ENCODE measurements at places on chromosomes 7 and 10.

GRCh38 chr7:48759431-48760080 is 164.8 kb upstream of the CDC14C start:
- DNase-seq: no peak

- no peak for DNase-seq
These were observed 41.6 kb upstream of the FOXI2 start for GRCh38 chr10:127695431-127695830.

DNA sequence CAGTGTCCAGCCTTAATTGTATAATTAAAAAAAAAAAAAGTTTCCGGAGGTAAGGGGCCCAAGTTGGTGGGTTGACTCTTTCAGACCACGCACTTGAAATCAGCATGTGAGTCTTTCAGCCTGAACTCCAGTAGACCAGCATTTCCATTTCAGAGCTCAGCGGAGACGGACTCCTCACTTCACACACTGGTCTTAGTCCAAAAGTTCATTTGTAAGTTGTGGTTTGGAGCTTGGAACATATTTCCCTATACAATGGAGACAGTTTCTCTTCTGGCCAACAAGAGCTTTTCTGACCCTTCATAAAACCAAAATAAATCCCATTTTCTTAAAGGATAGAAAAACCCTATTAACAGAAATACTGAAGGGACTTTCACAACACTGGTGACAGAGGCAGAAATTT is 41.0 kb downstream of the ATXN7L1 start:
- no peak for DNase-seq

DNA sequence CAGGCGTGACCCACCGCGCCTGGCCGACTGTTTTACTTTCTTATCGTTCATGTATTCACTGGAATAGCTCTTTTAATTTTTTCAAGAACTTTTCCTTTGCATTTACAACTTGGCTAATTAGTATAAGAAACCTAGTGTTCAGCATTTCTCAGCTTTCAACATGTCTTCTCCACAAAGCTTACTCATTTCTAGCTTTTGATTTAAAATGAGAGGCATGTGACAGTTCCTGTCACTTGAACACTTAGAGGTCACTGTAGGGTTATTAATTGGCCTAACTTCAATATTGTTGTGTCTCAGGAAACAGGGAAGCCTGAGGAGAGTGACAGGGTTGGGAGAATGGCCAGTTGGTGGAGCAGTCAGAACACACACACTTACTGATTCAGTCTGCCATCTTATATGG is 125.1 kb upstream of the GPR22 start:
- no peak for DNase-seq

- DNase-seq: no peak
These were observed 418.1 kb downstream of the GFRA1 start for GRCh38 chr10:115854740-115855435.

DNA sequence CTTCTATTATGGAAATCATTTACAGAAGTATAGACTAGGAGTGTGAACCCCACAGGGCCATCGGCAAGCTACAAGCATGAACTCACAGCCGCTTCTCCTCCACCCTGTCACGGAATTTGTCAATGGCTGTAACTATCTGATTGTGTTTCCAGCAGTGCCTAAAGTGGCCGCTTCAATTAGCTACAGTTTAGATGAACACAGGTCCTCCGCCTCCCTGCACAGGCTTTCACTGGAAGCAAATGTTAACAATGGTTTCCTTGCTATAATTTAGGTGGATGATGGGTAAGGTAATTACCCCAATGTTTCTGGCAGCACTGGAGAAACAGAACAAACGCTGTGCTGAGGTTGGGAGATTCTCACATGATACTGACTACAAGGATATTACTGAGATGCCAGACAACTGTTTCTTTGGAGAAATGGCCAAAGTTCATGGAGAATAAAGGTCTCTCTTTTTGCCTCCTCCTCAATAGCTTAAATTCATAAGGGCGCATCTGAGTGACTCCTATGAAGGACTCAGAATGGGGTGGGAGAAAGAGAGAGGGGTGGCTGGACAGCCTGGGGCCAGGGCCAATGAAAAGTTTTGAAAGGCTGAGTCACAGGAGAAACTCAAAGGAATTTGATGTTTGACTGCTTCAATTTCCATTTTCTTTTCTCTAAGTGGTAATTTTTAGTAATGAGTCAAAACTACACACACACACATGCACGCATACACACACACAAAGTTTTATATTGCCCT is 78.9 kb downstream of the SVIL start:
- no peak for DNase-seq

DNA sequence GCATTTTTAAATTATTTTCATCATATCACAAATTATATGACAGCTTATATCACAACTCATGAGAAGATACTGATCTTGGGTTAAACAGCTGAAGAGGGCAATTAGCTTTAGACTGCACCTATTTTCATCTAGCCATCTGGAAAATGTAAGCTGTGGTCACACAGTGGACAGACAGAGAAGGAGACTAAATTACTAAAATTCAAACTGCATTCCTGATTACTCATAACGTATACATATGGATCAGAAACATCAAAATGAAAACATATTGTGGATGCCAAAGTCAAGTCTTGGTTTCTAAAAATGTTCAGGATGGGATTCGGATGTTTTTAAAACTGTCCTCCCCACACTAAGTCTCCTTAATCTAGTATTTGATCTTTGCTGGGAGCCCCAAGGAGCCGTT is 6.6 kb downstream of the BBIP1 start:
- no peak for DNase-seq

- no peak for DNase-seq
These were observed 7.1 kb downstream of the PLCE1 start for GRCh38 chr10:94000638-94001415.

DNA sequence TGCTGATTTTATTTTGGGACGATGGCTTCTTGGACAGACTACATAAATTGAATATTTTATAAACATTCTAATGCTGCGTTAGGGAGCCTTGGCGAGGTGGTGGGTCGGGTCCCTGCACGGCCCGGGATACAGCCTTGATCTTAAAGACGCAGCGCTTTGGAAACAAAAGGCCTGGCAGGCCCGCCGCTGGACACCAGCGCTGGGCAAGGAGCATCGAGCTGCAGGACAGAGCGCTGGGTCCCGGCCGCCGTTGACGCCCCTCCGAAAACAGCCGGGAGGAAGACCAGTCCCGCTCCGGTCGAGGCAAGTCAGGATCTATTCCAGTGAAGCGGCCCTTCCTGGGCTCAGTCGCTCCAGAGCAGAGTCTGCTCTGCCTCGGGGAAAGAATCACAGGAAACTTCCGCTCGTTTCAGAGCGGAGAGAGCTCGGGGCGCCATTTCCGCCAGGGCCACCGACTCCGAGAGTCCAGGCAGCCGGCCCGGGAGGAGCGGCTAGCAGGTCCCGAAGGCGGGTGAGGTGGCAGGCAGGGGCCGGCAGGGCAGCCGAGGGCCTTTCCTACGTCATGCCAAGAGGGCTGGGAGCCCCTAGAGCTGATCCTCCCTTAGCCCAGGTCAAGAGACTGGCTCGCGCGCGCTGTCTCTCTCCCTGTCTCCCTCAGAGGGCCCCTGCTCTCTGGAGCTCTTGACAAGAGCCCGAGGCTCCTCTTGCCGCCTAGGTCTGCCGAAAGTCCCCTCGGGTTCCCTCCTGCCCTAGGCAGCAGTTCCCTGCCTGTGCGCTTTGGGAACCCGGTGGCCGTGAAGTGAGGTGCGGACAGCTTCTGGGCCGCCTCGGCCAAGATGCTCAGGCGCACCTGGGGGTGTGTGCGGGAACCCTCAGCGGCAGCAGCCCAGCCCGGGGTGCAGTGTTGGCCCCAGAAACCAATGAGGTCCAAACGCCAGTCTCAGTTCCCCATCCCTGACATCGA is 1.4 kb upstream of the DRGX start:
- no peak for DNase-seq

Measured in SW 1271 (cell line).